ENCODE measurements at places on chromosomes 7 and 10. TPM values are rescaled to one million over a fixed set of nuclear protein-coding genes. Genes with fewer than 3 reads are reported as not detected.

GRCh38 chr10:14476641-14477407, 146.1 kb upstream of the FRMD4A start:
- no peak for DNase-seq

DNA sequence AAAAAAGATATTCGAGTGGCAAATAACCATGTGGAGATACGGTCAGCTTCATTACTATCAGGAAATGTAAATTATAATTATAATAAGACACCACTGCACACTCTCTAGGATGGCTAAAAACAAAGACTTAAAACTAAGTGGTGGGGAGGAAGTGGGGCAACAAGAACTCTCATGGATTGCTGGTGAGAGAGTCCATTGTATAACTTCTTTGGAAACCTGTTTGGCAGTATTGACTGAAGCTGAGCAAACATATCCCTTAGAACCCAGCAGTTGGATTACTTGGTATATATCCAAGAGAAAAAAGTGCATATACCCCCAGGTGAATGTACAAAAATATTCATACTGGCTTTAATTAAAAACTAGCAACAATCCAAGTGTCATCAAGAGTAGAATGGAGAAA, 133.7 kb upstream of the CTBP2 start:
- DNase-seq: no peak

GRCh38 chr7:132142006-132142405, 434.3 kb downstream of the PLXNA4 start:
- DNase-seq: no peak

DNA sequence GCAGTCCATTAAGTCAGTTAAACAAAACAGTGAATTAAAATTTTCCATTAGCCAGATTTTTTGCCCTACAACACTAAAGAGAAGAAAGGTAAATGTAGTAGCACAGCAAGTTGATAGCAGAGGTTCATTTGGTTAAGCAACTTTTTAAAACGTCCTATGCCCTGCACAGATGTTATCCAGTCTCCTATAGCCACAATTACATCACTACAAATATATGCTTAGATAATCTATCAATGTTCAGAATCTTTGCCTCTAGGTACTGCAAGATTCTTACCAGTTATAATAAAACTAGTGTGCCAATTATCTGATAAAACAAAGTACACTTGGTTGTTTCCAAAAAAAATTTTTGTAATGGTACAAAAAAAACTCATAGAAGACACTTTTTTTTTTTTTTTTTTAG, 175.5 kb upstream of the MYO3A start:
- no peak for DNase-seq

GRCh38 chr10:22314852-22315251, 1.3 kb upstream of the COMMD3 start:
- no peak for DNase-seq

DNA sequence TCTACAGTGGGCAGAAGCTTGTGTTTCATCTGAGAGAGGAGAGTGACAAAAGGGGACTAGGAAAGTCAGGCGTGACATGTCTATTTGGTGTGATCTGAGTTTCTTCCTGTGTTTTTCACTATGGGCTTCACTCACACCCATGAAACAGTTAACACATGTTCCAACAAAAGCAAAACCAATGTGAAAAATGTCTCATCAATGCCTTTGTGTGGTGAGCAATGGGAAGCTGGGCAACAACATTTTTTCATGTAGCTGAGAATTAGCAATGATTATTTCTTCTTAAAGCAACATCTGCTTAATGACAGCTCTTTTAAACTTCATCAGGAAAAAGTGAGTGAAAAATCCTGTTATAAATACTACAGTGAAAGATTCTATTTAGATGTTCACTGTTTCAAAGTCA, 76.2 kb downstream of the NXPH1 start:
- DNase-seq: no peak

ARHGEF5 gene
- 1.2 TPM for total RNA-seq

DNA sequence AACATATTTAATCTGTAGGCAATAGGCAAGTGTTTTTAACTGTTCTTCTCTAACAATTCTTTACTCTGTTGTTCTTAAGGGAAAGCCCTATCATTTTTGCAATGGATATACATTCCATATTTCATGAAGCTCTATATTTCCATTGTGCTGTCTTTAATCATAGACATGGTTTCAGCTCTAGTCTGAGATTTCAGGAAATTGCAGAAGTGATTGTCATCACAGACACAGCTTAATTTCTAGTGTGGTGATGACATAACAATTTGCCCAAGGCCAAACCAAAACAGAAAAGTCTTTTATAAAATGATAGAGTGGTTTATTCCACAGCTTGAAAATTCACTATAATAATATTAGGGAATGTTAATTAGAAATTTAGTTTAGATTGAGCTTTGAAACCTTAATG, 494.1 kb upstream of the SEMA3A start:
- no peak for DNase-seq

DNA sequence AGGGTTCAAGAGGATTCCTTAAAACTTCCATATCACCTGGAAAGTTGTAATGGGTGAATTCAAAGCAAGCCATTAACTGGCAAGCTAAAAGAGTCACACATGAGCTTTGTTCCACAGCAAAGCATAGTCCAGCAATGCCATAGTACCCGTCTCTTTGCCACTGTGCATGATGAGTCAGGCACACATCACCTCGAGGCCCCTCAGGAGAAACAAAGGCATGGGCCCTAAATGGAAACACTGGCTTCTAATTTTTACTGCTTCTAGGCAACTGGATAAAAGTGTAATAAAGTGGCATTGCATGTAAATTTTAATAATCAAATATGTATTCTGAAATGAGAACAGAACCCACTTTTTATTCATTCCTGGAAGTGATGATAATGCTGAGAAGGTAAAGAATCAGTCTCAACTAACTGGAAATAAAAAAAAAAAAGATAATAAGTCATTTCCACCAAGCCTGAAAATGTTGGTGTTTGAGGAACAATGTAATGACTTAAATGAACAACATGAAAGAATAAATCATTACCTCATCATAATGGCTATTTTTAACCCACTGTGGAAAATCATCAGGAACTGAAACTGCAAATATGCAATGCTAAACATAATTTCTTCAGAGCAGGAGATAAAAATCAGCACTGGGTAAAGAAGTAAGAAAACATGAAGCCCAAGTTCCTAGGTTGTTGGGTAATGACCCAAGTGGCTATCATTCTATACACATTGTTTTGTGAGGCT, 104.9 kb downstream of the CDK6 start:
- DNase-seq: no peak

UPK3BL2 gene
- total RNA-seq: 8.0 TPM

PON3 gene
- 0.36 TPM for total RNA-seq

DNA sequence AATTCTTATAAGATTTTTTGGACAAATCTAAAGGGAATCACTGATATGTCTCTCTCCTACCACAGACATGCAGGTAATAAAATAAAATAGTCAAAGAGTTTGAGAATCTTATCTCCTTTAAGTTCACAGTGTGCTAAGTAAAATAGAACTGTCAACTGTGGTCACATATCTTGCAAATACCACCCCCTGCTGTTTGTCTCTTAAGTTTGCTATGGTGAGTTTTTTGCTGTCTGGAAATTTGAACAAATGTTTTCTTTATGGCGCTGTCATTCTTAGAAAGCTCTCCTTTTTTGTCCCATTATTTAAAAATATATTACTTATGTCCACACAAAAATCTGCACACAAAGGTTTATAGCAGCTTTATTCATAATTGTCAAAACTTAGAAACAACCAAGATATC, 19.6 kb downstream of the GIMAP5 start:
- DNase-seq: no peak

DNA sequence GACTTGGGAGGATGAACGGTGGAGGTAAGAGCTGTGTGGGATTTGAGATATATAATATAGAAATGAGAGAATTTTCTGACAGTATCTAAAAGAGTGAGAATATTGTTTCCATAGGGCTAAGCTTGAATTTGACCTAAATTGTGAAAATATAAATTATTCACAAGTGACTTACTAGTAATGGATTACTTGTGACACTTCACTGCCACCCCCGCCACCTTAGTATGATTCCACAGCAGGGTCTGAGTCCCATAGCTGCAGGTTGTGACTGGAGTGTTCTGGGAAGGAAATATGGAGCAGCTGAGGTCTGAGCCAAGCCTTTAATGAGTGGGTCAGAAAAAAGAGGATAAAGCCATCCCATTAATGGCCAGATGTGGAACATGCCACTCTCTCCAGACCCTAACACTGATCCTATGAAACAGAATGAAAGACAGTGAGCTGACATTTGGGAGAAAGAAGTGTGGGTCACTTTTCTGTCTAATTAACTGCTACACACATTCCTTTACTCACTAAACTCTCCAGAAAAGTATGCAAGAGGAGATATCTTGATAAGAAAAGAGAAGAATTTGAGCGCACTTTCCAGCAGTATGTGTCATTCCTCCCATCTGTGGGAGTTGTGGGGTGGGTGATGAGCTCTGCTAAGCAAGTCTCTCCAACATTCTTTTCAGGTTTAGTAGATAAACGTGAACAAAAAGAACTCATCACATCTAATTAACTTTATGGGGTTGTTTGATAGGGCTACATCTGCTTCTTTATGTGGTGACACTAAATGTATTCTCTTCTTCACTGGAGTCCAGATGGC, 1193.4 kb downstream of the SORCS3 start:
- DNase-seq: no peak

- DNase-seq: no peak
These were observed 230.1 kb downstream of the CALN1 start for GRCh38 chr7:72182036-72182435.

PANK1 gene
- 29.7 TPM for total RNA-seq

All from cerebellum (tissue), 4 donors.